ENCODE measurements at places on chromosomes 5 and 9. TPM values are rescaled to one million over a fixed set of nuclear protein-coding genes. Genes with fewer than 3 reads are reported as not detected.

DNA sequence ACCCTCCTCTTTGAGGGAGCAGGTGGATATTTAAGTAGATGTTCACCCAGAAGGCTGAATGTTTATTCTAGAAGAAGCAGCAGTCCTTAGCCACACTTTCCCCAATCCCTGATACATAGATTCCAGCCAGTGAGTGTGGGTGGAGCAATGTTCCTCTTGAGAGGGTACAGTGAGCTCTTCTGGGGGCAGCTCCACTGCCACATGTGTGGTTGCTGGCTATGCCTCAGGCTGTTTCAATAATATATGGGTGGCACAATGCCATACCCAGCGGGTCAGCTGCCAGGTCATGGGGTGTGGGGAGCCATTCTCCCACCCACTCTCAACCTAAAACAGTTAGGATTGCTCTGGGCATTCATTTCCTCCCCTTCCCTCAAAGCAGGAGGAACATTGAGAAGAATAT is 61.6 kb upstream of the DAB2 start:
- DNase-seq, result no peak

Gene PPP3R2
- not detected for total RNA-seq

GRCh38 chr5:176870110-176870591 is 29.0 kb downstream of the HK3 start:
- DNase-seq, result peak; percentile 84

DNA sequence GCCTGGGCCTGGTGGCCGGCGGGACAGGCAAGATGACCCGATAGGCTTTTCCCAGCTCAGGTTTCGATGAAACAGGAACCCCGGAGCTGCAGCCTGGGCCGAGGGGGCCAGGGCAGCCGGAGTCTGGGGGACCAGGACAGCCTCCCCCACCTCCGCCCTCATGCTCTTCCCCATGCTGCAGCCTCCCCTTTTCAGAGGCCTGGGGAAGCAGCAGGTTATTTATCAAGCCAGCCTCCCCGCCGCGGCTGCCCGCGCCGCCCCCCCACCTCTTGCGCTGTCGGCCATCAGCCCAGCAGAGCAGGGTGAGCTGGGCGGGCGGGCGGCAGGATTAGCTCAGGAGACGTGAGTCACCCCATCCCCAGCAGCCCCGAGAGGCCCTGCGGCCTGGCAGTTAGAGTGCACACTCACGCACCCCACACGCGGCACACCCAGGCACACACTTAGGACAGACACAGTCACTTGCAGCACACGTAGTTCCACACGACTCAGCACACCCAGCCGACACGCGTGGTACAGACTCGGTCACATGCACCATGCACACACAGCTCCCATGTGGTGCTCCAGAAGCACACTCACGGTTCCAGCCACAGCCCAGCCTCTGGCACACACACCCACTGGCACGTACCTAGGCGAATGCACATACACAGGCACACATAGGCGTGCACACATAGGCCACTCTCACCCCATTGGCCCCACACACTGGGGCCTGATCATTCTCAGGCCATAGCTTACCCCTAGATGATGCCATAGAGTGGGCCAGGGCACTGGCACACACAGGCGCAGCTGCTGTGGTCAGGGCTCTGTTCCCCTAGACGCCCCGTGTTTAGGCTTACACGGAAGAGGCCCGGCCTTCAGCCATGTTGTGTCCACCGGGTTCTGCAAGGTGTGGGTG is 13.0 kb downstream of the CXXC5 start:
- no peak for DNase-seq

GRCh38 chr5:72951671-72952468 is 4.0 kb upstream of the FCHO2 start:
- DNase-seq, result no peak

- DNase-seq, result no peak
Observed at GRCh38 chr5:6159832-6160430, 218.4 kb downstream of the MED10 start.

Gene GRIN1
- 2.1 TPM for total RNA-seq

- DNase-seq, result no peak
Observed at GRCh38 chr9:115794921-115795475, 358.6 kb upstream of the PAPPA start.

GRCh38 chr5:77129391-77129990 is 42.4 kb upstream of the ZBED3 start:
- DNase-seq, result no peak

Data from H1 (cell line).